NCI-H1105 treated with DMSO at 0.1 percent for 48 hours (cell line): ENCODE measurements at places on chromosomes 7 and 10.

DNA sequence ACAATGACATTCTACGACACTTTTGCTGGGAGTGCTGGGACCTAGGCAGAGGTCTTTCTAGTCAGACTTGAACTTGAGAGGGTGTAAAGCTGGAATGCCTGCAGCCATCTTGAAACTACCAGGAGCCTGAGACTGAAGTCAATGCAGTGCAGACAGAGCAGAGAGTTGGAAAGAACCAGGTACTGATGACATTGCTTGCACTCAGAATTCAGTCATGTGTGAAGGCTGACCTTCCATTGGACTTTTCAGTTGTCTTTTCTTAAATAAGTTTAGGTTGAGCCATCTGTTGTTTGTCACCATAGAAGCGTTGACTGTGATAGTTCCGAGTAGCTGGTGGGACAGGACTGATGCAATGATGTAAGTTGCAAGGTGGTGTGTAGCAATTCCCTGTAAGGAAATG is 3.1 kb upstream of the PLPP4 start:
- no peak for DNase-seq

DNA sequence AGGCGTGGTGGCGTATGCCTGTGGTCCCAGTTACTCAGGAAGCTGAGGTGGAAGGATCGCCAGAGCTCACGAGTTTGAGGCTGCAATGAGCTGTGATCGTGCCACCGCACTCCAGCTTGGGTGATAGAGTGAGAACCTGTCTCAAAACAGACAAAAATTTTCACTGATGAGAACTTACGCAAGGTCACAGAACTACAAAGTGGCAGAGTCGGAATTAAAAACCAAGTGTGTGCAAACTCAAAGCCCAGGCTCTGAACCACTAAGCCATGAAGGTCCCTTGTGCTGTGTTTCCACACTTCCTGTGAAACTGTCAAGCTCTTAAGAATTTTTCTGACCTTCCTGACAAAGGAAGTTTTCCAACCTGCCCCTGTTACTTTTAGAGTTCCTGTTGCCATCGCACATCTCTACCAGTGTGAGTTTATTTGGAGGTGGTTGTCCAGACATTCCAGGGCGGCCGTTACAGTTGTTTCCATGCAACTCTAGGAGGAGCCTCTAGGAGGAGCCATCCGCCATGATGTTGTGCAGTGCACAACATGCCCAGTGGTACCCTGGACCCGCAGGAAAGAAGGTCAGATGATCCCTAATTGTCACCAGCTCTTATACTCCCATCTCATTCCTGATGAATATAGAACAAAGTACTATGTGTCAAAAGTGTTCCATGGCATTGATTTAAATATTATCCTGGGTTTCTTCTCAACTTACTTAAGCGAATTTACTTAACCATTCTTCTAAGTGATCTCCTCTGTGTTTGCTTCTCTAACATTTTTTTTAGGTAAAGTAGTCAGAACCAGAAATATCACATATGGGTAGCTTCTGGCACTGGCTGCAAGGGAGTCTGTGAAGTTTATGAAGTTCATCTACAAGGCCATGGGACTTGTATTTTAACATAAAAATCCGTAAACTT is 49.0 kb upstream of the LYZL1 start:
- DNase-seq, result no peak

DNA sequence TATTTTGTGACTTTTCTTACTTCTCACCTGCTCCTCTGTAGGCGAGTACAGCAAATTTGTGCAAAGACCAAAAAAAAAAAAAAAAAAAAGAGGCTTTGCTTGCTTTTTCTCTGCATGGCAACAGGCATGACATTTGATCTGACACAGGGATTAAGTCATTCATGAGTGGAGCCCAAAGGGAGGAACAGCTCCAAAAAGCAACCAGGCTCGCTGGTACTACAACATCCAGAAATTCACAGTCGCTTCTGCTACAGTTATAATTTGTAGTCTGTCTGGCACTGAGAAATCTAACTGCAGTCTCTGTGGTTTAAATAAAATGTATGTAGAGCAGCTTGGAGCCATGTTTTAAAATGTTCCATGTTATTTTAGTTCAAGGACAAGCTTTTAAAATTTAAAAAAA is 31.7 kb downstream of the MKX start:
- no peak for DNase-seq

DNA sequence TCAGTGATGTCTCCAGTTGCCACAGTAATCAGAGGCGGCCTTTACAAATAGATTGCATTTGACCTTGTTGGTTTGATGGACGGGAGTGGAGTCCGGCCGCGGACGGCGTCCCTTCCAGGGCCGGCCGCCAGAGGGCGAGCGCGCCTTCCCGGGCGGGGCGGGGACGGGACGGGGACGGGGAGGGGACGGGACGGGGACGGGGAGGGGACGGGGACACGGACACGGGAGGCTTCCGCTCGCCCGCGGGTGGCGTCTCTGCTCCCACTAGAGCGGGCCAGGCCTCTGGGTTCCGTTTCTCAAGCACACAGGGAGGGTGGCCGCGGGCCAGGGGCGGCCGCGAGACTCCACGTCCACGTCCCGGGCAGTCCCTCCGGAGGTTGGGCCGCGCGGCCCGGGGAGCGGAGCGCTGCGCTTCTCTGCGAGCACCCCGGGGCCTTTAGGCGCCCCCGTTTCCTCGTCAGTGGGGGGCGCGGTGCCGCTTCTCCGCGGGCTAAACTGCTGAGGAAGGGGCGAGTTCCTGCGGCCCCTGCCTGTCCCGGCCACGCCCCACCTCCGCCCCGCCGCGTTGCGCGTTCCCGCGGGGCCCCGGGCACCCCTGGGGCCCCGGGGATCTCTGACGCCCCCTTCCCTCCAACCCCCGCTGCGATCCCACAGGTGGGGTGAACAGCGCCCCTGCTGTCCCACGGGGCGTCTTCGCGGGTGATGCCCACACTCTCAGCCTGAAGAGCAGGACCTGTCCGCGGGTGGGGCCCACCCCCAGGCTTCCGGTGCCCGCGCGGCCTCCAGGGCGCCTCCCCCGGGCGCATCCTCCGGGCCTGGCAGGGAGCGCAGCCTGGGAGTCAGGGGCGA is 84.2 kb upstream of the MKI67 start:
- DNase-seq, result no peak

DNA sequence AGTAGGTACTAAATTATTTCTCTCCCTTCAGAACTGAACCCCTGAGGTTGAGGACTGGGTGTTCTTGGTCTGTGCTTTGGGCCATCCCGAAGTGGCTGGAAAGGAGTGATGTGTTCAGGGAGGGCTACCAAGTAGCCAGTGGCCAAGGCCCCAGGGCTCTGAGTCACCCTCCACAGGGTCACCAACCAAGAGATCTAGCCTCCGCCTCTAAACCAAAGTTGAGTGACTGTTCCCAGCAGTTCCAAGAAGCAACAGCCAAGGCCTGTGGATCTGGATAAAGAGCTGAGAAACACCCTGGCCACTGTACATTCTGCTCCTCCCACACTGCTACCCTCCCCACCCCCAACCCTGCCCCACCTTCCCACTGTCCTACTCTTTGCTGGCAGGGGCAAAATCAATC is 35.5 kb upstream of the KCNMA1 start:
- DNase-seq, result no peak

- no peak for DNase-seq
Measured at GRCh38 chr10:32731527-32731926, 226.5 kb downstream of the ITGB1 start.

- no peak for DNase-seq
Measured at GRCh38 chr7:83689855-83690254, 40.9 kb upstream of the SEMA3E start.

DNA sequence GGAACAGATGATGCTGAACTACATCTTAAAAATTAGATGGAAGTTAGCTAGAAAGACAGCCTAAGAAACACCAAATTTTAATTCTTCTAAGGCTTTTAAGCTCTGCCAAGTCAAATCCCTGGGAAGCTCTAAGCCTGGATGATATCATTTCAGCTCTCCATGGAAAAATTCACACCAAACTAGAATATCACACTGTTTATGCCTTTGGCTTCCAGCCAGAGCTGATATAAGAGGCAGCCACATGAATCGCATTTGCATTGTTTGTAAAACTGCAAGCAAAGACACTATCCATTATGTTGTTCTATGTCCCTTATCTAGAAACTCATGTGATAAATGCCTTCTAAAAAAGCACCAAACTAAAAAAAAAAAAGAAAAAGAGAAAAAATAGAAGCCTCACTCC is 430.4 kb downstream of the GRID1 start:
- DNase-seq, result no peak

- DNase-seq, result no peak
Measured at GRCh38 chr10:109929501-109930219, 6.3 kb upstream of the XPNPEP1 start.

GRCh38 chr7:158910254-158911053 is 54.1 kb downstream of the DYNC2I1 start:
- no peak for DNase-seq

- no peak for DNase-seq
Measured at GRCh38 chr10:73332379-73332778, 26.3 kb downstream of the CFAP70 start.

- DNase-seq, result no peak
Measured at GRCh38 chr7:7967886-7968543, 581 bp upstream of the GLCCI1 start.
